Stimulated activated CD8-positive, alpha-beta memory T cell treated with anti-CD3 and anti-CD28 coated beads, Interleukin-2, amount 100 ng/mL, for 48 hours (primary cell): ENCODE measurements at places on chromosomes 5 and 9.

DNA sequence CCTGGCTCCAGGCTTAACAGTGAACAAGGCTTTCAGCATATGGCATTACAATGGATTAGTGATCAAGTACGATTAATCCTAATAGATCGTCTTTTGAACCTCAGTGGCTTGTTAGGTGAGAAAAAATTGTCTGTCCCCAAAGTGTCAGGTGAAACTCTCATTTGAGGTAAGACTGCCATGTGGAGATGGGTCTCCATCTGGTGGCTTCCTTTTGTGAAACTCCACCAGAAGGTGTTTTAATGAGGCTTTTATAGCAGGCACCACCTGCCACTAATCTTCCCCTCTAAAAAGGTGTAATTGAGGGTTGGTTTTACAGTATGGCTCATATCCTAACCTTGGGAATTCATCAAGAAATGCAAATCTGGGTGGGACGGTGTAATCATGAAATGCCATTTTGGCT lies 471.1 kb upstream of the MPDZ start:
- no peak for DNase-seq

- no peak for DNase-seq
These were observed 110.7 kb downstream of the TLE1 start for GRCh38 chr9:81578606-81579005.

- no peak for DNase-seq
These were observed 122.5 kb downstream of the CETN3 start for GRCh38 chr5:90287036-90287435.

DNA sequence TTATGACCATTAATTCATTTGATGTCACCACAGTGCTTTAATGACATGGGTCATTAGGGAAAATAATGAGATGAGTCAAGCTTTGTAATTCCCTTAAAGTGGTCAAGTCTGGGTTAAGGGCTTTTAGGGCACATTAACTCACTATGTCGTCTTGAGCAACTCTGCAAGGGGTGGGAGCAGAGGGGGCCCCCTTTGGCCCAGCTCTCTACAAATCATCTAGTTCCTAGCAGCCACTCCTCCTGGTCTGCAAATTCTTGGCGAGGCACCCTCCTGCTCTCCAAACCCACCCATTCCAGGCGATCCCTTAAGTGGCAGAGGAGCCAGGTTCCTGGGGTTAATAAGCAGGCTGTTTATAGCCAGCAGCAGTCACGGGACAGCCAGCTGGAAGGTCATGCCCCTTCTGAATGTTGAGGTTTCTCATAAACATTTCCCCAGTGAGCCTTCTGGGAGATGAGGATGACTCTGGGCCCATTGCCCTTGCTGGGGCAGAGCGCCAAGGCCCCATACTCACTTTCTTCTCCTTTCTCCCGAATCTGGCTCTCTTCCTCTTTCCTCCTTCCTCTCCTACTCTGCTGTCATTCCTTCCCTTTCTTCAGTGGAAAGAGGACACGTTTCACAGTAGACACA lies 14.3 kb upstream of the GPX3 start:
- no peak for DNase-seq

GRCh38 chr9:101463397-101463796 lies 27.8 kb upstream of the ALDOB start:
- DNase-seq: no peak

- no peak for DNase-seq
These were observed 130.4 kb upstream of the CLINT1 start for GRCh38 chr5:157989296-157989695.

- no peak for DNase-seq
These were observed 26.8 kb downstream of the ANKRD55 start for GRCh38 chr5:56206126-56206910.

DNA sequence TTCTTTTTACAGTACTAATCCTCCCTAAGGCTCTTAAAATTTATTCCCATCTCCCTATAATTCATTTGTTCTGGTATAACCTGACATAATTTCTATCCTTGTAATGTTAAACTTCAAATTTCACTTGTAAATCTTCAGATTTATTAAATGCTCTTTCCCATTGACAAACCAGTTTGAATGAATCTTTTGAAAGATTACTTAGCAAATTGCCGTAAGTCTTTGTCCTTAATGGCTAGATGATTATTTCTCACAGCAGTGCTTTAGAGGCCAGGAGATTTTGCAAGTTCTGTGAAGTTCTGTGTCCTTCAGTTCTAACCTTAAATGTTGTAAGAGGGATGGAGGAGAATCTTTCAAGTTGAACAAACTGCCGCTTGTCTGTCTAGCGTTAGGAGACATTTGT lies 4.2 kb downstream of the SLC44A1 start:
- no peak for DNase-seq

DNA sequence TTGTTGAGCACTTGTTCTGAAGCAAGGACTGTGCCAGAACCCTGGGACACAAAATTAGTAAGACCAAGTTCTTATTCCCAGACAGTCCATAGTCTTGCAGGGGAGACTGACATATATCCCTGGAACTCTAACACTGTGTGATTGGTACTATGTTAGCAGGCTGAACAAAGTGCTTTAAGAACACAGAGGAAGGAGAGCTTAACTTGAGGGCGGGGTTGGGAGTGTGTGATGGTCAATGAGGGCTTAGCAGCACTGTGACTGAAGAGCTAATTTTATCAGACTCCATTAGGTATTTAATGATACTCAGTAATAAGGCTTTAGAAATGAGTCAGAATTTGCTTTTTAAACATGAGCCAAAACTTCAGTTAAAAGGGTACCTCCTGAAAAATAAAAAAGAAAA lies 14.9 kb upstream of the SPATA24 start:
- DNase-seq: no peak
